ENCODE measurements at places on chromosomes 3 and 15.

- no peak for DNase-seq
Observed at GRCh38 chr3:134892761-134893160, 97.7 kb downstream of the EPHB1 start.

DNA sequence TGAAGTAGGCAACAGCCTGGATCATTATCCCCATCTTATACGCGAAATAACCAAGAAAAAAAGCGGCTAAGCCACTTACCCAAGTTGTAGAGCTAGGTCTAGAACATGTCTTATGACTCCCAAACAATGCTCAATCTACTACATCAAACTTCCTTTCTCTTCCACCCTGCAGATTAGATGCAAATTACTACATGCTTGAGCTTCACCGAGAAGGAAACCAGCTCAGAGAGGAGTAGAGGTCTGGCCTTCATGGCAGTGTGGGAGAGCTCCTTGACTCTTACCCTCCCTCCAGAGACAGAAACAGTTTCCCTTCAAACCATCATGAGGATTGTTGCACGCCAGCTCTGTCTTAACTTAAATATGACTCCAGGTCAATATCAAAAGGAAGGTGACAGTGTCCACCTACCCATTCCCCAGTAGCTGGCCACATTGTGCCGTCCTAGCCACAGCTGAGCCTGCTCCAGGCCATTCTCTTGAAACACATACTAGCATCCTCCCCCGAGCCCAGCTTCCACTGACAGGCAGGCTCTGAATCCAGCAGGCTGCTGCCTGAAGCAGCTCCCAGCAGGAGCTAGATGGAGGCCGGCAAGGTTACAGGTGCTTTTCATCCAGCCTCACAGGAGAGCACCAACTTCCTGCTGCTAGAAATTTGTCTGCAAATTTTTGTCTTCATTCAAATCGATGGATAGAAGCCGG lies 56.8 kb downstream of the CPN2 start:
- DNase-seq: no peak

DNA sequence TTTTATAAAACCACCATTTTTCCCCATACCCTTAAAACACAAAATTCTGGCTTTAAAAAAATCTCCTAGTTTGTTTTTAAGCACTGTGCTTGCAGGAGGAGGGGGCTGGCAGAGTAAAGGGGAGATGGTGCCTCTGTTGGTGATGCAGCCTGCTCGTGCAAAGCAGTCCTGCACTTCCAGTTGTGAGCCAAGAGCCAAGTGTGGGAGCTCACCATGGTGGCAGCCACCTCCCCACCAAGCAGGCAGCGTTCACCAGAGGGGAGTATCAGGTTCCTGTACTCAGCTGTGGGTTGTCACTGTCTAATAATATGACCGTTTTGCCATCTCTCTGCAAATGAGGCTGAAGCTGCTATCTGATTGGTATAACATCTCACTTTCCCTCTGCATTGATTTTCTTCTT lies 164.8 kb downstream of the SYNPR start:
- no peak for DNase-seq

DNA sequence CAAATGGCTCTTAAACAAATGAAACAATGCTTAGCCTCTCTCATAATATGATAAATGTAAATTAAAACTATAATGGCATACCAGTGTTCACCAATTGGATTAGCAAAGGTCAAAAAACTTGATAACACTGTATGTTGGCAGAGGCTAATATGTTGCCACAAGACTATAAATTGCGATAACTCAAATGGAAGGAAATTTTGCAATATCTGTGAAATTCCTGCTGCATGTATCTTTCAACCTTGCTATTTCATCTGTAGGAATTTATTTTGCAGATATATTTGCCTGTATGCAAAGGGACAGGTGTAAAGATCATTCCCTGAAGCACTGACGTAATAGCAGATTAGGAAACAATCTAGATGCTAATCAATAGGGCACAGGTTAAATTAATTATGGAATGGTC lies 191.4 kb upstream of the EIF1B start:
- no peak for DNase-seq

DNA sequence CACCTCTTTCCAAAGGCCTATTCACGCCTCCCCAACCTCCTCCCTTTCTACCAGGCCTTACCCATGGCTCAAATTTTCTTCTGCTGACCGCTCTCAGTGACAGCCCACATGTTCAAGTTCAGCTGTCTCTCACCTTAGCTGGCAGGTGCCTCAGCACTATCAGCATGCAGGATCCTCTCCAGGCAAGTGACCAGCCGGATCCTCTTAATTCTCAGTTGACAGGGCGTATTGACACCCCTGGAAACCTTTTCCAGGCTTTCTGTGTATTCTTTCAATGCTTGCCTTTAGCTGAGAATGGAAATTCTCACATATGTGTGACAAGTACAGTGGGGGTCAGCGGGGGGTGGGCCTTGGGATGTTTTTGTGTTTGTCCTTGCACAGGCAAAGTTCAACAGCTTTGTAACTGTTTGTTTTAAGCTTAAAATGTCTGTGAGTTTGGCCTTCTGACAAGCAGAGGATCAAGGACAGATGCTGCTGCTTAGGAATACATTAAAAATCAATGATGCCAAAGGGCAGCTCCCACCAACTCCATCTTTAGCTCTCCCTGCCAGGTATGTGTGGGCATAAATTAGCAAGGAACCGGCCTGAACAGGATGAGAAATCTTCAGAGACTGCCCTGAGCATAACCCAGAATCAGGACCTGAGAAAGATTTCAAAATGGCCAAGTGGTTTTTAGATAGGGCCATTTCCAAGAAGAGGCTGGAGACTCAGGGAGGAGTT lies 17.4 kb upstream of the BDH1 start:
- no peak for DNase-seq

DNA sequence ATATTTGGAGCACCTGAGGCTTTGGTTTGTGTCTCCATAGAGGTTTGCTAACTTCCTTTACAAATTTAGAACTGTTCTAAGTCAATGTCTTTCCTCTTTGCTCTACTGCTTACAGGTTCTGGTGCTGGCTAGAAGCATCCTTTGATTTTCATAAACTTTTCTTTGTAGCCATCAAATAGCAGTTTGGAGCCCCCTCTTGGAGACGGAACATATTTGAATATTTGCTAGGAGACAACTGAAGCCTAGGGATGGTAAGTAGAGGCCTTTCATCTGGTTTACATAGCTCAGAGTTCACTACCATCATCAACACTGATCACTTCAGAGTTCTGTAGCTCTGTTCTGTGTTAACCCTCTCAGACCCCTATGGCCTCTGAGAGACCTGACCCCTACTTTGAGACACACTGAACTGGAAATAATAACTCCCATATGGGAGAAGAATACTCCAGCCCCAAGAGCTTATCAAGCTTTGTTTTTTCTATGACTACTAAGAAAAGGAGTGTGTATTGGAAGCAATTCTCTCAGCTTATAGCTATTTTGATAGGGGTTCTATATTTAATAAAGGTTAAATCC lies 420.4 kb downstream of the EPHA3 start:
- DNase-seq: no peak

DNA sequence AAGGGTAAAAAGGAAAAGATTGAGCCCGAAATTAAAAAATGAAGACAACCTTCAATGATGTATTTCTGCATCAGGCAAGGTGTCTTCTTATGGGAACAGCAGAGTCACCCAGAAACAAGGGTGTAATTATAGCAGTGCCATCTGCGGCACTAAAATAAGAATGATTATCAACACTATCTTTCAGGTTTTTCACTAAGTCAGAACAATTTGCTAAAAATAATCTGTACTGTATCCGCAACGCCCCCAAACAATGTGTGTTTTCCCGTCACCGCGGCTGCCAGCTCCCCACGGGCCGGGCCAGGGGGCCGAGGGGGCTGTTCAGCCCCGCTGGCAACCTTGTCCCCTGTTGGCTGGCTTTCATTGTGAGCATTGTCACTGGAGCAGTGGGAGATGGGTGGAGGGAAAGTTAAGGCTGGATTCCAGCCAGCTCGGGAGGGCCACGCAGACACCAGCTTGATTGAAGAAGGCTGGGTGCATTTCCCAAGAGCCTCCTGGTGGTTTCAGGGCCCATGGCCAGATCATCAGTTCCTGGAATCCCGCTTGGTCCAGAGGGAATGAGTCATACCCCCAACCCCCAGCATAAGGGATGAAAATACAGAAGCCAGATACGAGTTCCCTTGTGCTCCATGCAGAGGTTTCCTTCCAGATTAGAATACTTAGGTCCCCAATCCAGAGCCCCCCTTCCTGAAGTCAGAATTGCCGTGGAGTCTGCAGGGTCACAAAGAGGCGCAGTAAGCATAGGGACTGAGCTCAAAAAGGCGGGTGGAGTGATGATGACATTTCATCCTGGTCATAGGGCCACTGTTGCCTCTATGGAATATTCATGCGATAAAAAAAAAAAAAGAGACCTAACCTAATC lies 90.2 kb upstream of the KLF13 start:
- DNase-seq: peak; percentile 91

- no peak for DNase-seq
Observed at GRCh38 chr15:79501086-79501485, 69.0 kb downstream of the MINAR1 start.

DNA sequence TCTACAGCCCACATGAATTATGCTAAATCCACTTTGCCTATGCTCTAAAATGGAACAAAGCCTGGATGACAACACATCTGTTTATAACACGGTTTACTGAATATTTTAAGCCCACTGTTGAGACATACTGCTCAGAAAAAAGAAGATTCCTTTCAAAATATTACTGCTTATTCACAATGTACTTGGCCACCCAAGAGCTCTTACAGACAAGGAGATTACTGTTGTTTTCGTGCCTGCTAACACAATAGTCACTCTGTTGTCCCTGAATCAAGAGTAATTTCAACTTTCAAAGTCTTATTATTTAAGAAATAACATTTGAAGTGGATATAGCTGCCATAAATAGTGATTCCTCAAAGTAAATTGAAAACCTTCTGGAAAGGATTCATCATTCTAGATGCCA lies 70.9 kb downstream of the ANKRD28 start:
- no peak for DNase-seq

- DNase-seq: no peak
Observed at GRCh38 chr3:137020315-137020714, 62.5 kb downstream of the IL20RB start.

DNA sequence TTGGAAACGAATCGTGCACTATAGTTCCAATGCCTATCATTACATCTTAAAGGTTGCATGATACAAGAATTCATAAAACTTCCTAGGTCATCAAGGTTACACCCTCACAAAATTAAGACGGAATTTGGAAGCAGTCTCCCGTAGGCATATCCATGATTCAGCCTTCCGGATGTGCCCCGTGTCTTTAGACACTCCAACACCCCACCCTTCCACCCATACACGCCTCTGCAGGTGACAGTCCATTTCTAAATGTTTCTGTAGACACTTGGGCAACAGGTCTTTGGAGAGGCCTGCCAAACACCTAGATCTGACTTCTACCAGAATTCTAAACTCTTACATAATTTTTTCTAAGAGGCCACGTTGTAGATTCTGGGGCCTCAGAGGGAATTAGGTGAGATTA lies 49.8 kb downstream of the LDHAL6B start:
- no peak for DNase-seq

DNA sequence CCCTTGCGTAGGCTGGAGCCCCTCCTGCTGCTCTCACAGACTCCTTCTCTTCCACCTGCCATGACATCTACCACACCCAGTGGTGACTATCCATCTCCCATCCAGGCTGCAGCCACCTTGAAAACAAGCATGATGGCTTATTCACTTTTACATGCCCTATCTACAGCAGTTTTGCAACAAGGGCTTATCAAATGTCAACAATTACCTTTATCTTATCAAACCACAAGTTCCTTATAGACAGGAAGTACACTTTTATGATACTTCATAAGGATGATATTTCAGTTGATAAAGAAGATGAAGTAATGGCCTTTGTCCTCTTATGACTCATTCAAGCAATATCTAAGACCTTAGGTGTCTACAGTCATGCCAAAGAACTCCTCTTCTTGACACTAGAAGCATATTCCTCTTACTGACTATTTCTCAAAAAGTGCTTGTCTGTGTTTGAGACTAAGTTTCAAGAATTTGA lies 125.3 kb upstream of the SPRED1 start:
- DNase-seq: no peak

DNA sequence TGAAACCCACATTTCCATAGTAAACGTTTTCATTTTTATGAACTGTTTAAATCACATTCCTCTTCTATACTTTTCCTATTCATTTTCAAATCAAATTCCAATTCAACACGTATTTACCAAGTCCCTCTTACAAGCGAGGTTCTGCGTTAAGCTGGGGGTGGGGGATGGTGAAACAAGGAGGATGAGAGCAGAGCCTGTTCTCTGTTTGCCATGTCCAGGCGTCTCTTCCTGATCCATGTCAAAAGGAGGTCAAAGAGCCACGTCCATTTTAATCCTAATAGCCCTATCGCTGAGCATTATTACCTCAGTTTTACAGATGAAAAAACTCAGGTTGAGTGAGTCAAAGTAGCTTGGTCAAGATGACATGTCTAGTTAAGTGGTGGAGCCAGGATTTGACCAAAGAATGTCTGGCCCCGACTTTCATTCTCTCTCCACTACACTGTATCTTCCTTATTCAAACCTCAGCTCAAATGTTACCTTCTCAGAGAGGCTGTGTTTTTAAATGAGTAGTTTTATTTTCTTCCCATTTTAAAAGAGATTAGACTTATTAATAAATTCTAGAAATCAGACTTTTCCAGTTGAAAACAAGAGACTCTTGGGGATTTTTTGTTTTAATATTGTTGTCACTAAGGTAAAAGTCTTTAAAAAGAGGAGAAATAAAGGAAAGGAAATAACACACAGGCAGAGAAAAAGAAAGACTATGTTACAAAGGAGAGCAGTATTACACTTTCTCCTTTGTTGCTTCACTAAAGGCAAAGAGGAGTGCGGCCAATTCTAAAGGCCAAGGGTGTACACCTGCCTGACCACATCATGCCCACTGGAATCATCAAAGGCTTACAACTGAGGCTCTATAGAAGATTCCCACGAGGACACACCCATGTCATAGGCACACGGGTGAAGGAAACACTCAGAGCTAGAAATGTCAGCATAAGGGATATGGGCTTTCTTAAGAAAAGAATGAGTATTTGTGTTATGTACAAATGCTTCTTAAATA lies 42.4 kb downstream of the MYO5A start:
- no peak for DNase-seq

- DNase-seq: no peak
Observed at GRCh38 chr3:99873269-99874102, 55.8 kb downstream of the CMSS1 start.

GRCh38 chr15:39195961-39196486 lies 384.9 kb upstream of the THBS1 start:
- peak; percentile 45 for DNase-seq

DNA sequence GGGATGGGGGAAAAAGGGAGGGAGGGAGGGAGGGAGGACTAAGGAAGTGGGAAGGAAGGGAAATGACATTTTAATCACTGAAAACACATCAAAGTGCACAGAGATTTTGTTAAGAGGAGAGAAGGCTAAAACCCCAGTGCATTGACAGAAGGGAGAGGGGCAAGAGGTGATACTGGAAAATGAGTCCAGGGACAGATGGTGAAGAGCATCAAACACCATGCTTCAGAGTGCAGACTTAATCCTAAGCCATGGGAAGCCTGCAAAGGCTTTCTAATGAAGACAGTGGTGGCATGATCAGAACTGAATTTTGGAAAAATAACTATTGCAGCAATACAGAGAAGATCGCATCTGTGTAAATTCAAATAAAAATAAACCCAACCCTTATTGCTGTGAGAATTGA lies 41.8 kb downstream of the HGD start:
- DNase-seq: no peak

GRCh38 chr15:81434851-81435250 lies 60.8 kb upstream of the TMC3 start:
- DNase-seq: no peak

GRCh38 chr3:112376992-112377391 lies 44.0 kb downstream of the CD200 start:
- DNase-seq: no peak
